Right ventricle myocardium superior (tissue), 1 donor: ENCODE measurements at places on chromosomes 6 and 20. TPM values are rescaled to one million over a fixed set of nuclear protein-coding genes. Genes with fewer than 3 reads are reported as not detected.

DOK5 gene
- total RNA-seq: 2.9 TPM

- DNase-seq: no peak
Observed at GRCh38 chr20:62873280-62873679, 11.7 kb upstream of the TCFL5 start.

GRCh38 chr6:134740473-134741199 is 209.3 kb downstream of the ALDH8A1 start:
- DNase-seq: no peak

GRCh38 chr20:50142812-50143211 is 10.7 kb downstream of the PEDS1 start:
- DNase-seq: no peak

- DNase-seq: no peak
Observed at GRCh38 chr20:51697096-51697826, 70.9 kb downstream of the ATP9A start.

GRCh38 chr6:34630040-34630439 is 66.5 kb downstream of the ILRUN start:
- no peak for DNase-seq

- DNase-seq: peak; percentile 63
Observed at GRCh38 chr6:11744753-11745152, 33.9 kb downstream of the ADTRP start.

- no peak for DNase-seq
Observed at GRCh38 chr6:116008470-116009243, 52.0 kb downstream of the FRK start.

PLG gene
- total RNA-seq: 0.40 TPM

SIGLEC1 gene
- total RNA-seq: 9.6 TPM

GRCh38 chr6:168440520-168441433 is at the start of gene SMOC2:
Gene SMOC2, plus strand, starts transcription at chr6:168441184. Its CDS starts 187 bp downstream, at chr6:168441371.
- peak; percentile 64 for DNase-seq

- no peak for DNase-seq
Observed at GRCh38 chr6:121694389-121694788, 258.9 kb downstream of the GJA1 start.

DNA sequence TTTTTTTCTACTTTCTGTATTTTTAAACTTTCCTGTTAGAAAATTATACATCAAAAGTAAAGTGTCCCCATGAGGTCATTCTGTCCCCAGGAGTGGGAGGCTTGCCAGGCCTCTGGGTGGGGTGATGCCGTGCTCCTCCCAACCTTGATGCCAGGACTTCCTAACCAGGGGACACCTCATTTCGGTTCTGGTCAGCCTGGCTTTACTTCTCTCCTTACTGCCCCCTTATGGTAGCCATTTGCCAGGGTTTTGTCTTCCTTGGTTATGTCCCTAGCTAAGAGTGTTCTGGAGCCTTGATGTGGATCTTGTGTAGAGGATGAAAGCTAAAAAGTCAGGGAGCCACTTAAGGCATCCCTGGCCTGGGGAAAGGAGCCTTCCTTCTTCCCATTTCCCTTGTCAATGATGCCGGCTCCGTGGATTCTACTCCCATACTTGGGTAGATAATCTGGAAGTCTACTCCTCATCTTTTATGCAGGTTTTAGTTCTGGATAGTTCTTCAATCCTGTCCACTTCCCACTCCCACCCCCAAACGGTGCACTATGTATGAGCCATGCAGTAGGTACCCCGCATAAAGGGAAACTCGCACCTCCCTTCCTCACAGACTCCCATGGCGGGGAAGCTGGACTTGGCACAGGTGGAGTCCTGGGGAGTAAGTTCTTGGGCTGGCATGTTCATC is 164.1 kb upstream of the SALL4 start:
- DNase-seq: peak; percentile 44

- DNase-seq: no peak
Observed at GRCh38 chr6:134574491-134574890, 256.6 kb upstream of the SGK1 start.

SCUBE3 gene
- 9.7 TPM for total RNA-seq

RNASET2 gene
- 12.3 TPM for total RNA-seq
